ENCODE measurements at places on chromosomes 4 and X.

DNA sequence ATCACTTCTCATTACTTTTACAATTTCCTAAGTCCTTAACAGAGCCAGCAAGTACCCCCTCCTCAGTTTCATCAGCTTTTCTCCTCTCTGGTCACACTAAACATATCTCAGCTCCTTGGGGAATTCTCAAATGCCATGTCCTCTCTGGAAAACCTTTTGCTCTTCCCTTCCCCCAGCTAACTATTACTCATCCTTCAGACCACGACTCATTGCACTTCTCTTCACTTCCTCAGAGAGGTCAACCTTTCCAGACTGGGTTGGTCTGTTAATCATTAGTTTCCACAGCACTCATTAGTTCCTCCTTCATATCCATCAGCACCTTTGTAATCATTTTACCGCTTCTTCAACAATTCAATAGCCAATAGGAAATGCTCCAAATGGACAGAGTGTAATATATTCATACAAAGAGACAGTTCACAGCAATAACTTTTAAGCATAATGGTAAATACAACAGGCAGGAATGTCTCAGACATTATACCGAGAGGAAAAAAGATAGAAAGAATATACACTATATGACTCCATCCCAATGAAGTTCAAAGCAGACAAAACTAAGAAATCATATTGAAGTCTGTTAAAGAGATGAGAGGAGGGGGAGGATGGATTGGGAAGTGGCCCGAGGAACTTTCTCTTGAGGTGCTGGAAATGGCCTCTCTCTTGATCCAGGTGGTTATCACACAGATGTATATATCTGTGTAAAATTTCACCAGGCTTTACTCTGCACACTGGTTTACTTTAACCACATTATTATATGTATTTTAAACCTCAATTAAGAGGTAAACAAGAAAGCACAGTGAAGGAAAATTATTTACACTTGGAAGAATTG is 39.6 kb downstream of the DDX60L start:
- DNase-seq: no peak

GRCh38 chrX:85379174-85379907 is at the start of gene POF1B:
Gene POF1B (minus strand): TSS chrX:85379665. CDS start chrX:85379454, 211 bp downstream.
- DNase-seq: no peak

- no peak for DNase-seq
Observed at GRCh38 chrX:13876652-13877051, 59.8 kb upstream of the GPM6B start.

- DNase-seq: no peak
Observed at GRCh38 chr4:57370691-57371090, 260.5 kb upstream of the IGFBP7 start.

DNA sequence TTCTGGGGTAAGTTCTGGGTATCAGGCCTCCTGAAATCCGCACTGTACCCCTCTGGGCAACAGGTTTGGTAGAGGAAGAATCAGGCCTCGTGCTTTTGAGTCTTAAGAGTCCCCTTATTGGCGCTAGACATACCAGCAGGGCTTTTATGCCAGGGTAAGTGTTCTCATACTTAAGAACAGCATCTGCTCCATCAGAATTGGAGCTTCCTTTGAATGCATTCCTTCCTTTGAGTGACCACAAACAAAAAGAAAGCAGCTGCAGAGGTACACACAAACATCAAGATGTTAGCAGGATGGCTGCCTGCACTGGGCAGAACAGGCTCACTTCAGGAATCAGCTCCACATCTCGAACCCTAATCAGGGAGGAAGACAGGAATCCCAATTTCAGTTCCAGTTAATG is 156.8 kb downstream of the MGST2 start:
- DNase-seq: no peak

DNA sequence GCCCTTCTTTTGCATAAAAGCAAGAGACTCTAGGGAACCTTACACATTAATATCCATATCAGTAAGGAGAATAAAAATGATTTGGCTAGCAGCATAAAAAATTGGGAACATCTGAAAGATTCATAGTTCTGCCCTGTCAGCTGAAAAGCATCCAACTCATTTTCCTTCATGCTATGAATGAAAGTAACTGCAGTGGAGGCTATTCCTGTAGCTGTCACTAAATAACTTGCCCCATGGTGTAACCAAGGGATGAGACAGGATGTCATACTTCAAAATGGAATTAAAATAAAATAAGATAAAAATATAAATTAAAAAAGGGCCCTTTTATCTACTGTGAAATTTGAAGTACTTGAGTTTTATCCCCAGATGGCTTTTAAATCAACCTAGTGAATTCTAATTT is 878.8 kb downstream of the C4orf33 start:
- DNase-seq: no peak

GRCh38 chrX:137044893-137045292 is 11.1 kb upstream of the GPR101 start:
- DNase-seq: no peak

DNA sequence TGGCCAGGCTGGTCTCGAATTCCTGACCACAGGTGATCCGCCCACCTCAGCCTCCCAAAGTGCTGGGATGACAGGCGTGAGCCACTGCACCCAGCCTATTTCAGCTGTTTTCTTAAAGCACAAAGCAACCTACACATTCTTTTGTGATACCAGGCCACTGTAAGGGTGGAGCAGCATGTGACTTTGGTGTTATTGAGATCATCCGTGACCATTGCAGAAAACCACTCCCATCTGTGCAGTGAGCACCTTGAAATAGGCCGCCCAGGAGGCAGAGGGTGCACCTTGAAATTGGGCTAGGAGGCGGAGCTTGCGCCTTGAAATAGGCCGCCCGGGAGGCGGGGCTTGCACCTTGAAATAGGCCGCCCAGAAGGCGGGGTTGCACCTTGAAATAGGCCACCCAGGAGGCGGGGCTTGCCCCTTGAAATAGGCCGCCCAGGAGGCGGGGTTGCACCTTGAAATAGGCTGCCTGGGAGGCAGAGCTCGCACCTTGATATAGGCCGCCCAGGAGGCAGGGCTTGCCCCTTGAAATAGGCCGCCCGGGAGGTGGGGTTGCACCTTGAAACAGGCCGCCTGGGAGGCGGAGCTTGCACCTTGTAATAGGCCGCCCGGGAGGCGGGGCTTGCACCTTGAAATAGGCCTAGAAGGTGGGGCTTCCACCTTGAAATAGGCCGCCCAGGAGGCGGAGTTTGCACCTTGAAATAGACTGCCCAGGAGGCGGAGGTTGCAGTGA is 9.0 kb upstream of the SLC25A6 start:
- DNase-seq: peak; percentile 76

GRCh38 chr4:183185018-183185417 is 86.0 kb downstream of the WWC2 start:
- no peak for DNase-seq

DNA sequence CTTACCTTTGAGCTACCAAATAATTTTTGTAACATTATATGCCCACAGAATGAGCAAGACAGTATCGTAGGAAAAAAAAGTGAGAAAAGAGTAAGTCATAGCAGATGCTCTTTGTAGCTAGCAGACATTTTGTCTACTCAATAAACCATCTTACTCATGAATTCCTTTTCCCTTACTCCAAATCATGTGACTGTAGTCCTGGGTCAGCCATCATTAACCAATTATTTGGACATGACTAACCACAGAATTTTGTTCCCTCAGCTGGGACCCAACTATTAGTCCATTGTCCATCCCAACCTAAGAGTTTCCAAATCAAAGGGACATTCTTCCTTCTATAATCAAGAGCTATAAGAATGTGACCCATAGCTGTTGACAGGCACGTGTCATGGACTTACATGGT is 11.4 kb downstream of the UBE2D3 start:
- DNase-seq: no peak

DNA sequence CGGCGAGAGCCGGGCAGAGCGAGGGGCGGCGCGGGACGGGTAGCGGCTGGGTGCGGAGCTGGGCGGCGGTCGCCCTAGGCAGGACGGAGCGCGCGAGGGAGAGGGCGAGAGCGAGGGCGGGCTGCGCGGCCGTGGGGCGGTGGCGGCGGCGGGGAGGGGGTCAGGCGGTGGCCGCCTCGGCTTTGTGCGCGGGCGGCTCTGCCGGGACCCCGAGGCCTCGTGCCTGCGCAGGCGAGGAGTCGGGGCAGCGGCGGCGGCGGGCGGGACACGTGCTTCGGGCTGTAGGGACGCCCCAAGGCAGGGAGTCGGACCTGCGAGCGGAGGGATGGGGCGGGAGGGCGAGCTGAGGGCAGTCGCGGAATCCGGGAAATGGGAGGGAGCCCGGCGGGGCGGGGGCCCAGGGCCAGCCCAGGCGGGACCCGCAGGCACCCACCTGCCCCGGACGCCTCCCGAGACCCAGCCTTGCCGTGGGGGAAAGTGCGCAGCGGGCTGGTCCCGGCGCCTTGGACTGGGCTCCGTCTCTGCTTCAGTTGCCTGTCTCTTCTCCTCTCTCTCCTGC is 465 bp downstream of the BMPR1B start:
- DNase-seq: no peak

GRCh38 chr4:76969941-76970529 is 20.5 kb downstream of the SEPTIN11 start:
- no peak for DNase-seq

GRCh38 chr4:32631831-32632230 is 1911.7 kb downstream of the PCDH7 start:
- DNase-seq: no peak

- no peak for DNase-seq
Observed at GRCh38 chrX:8868070-8868773, 67.0 kb upstream of the FAM9A start.

GRCh38 chr4:168587411-168588125 is 90.7 kb downstream of the PALLD start:
- DNase-seq: no peak

GRCh38 chrX:104430742-104431119 is 135.3 kb upstream of the IL1RAPL2 start:
- DNase-seq: no peak

DNA sequence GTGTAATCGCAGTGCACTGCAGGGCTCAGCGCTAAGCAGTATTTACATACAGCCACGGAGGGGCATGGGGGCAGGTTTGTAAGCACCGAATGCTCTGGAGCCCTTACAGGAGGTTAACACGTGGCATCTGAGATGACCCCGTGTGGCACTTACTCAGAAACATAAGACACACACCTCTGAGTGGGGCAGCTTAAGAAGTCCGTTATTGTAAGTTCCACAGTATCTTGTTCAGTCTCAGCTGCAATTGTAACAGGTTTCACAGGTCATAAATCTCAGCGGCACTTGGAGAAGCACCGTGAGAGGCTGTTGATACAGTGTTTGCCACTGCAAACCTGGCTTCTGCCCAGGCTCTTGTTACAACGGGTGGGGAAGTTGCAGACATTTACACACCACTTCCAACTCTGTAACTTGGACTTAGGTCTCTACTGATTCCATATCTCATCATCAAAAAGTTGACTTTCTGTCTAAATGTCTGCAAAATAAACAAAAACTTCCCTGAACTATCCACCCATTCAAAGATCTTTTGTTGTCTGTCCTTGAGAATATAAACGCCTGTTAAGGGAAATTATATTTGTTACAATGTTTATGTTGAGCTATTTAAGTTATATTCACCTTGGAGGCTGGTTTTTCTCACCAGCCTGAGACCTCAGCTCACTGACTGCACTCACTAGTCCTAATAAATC is 10.3 kb downstream of the CPLX1 start:
- DNase-seq: no peak

GRCh38 chr4:54484383-54484782 is 173.4 kb upstream of the KIT start:
- no peak for DNase-seq

GRCh38 chr4:114271031-114271430 is 291.6 kb upstream of the ARSJ start:
- no peak for DNase-seq

DNA sequence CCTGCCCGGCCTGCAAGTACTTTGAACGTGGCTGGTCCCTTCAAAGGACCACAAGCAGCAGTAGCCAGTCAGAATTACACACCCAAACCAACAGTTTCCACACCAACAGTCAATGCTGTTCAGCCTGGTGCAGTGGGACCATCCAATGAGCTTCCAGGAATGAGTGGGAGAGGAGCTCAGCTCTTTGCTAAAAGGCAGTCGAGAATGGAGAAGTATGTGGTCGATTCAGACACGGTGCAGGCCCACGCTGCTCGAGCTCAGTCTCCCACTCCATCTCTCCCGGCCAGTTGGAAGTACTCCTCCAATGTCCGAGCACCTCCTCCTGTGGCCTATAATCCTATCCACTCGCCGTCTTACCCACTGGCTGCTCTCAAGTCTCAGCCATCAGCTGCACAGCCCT is 104.4 kb upstream of the MYOZ2 start:
- DNase-seq: no peak

- no peak for DNase-seq
Observed at GRCh38 chr4:27271555-27271954, 410.9 kb downstream of the STIM2 start.

DNA sequence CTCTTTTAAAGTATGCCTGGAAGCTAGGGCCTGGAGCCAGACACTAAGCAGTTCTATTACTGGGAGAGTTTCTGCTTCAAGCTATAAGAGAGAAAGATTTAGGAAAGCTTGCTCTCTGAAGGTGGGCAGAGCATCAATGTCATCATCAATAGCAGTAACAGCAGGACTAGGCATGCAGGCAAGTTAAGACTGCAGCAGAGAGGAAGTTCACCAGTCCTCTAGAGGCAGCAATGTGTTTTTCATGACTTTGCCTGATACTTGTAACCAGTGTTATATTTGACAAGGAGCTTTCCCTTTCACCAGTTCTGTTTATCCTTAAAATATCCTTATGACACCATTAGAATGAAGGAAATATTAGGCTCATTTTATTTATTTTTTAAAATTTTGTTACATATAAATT is 237.9 kb downstream of the KCTD8 start:
- no peak for DNase-seq

DNA sequence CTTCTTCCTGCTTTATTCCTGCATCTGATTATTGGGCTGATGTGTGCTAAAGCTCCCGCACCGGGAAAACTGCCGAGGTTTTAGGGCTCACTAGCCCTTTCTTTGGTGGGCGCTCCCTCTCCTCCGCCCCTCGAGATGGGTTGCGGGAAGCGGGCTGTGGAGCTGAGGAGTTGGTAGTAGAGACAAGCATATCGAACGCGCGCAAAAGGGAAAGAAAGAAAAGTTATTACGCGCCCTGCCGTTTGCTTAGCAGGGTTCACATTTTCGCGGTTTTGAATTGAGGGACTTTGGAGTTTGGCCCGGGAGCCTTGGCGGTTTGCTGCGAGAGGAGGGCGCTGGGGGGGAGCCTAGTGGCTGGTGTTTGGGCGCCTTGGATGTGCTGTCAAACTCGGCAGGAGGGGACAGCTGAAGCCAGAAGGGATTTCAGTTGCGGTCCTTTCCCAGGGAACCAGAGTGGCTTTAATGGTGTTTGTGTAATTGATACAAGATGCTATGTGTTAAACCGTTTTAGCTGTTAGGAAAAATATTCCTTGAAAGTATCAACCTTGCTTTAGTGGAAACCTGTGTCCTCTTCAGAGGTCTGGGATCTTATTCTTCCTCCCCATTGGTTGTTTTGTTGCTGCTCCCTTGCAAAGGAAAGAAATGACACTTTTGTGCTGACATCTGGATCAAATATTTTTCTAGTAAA is 1.1 kb downstream of the GAB1 start:
- DNase-seq: no peak

DNA sequence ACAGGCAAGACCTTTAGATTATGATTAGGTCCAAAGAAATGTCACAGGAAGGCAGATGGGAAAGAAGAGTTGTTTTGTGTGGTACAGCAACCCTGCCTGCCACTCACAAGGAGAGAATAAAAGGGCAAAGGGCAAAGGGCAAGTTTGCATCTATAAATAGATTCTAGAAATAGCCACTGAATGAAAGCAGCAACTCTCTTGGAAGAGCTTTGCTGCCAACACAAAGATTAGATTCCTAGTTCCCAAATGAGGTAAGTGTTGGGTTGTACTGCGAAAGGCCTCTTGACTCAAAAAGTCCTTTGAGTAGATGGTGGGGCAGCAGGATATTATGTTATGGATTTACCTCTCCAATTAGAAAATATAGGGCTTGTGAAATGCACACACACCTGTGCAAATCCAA is 61.2 kb downstream of the MOSPD2 start:
- DNase-seq: no peak

Data from iPS DF 6.9 (cell line).